Activated naive CD8-positive, alpha-beta T cell treated with anti-CD3 and anti-CD28 coated beads, Interleukin-2, amount 50 U/mL, for 16 hours (primary cell): ENCODE measurements at places on chromosomes 12 and 14.
A peak's percentile ranks its signal among the peaks of the same experiment; 100 is the strongest.

DNA sequence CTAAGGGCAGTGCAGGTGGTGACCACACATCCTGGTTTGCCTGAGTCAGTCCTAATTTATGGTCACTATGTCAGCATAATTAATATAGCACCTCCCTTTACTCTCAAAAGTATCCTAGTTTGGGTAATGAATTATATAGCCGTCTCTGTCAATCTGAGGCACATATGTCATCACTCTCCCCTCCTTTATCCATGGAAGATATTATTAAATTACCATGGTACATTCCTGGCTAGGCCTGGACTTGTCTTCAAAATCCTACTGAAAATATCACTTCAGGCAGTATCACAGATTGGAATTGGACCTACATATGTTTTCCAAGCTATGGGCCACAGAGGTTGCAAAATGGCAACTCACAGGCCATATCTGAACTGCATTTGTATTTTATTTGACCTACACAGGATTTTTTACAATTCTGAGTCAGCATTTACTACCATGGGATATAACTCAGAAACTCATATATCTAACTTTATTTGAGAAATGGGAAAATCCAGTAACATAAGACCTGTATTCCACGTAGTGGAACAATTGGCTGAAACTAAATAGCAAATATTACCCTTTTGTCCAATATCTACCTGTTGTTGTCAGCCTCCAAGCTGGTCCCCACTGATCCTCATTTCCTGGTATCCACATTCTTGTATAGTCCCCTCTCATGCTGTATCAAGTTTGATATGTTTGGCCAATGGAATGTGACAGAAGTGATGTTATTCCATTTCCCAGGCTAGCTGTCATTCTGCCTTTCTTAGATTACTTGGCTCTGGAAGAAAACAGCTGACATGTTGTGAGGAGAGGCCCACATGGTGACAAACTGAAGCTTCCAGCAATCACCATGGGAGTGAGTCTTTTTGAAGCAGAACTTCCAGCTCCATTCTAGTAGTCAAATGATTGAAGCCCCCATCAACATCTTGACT, 102.5 kb upstream of the MDM1 start:
- no peak for DNase-seq

DNA sequence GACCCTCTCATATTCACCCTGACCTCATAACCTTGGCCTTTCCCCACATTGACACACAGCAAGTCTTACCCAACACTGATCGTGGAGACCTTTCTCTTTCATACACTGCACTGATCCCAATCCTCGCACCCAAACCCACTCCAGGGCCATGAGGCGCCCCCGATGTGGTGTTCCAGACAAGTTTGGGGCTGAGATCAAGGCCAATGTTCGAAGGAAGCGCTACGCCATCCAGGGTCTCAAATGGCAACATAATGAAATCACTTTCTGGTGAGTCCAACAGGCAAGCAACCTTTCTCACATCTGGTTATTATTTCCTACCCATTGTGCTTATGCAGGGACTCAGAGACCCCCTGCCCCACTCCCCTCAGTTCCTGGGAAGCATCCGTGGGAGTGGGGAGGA, 5.4 kb downstream of the MMP14 start:
- no peak for DNase-seq

- no peak for DNase-seq
Observed at GRCh38 chr12:52714887-52715281, 11.6 kb upstream of the KRT77 start.

DNA sequence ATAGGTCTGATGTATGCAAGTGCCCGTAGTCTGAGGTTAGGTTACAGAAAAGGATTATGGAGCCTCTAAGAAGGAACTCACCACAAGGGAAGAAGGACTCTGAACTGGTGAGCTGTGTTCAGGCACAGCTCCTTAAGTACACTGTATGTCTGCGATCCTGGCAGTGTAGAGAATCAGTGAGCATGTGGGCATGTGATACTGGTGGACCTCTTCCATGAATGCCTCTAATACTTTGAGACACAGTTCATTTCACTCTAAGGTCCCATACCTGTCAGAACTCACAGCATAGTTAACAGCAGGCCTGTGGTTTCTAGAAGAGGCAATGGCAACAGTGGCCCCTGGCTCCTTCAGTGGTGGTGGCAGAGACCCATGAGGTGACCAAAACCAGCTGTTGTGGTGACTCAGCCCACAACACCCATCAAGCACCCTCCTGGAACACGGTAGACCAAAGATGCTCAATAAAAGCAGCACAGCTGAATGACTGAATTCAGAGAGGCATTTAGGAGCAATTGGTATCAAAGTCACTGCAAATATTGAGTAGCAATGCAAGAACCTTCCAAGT, 6.9 kb upstream of the OR6J1 start:
- DNase-seq = no peak

DNA sequence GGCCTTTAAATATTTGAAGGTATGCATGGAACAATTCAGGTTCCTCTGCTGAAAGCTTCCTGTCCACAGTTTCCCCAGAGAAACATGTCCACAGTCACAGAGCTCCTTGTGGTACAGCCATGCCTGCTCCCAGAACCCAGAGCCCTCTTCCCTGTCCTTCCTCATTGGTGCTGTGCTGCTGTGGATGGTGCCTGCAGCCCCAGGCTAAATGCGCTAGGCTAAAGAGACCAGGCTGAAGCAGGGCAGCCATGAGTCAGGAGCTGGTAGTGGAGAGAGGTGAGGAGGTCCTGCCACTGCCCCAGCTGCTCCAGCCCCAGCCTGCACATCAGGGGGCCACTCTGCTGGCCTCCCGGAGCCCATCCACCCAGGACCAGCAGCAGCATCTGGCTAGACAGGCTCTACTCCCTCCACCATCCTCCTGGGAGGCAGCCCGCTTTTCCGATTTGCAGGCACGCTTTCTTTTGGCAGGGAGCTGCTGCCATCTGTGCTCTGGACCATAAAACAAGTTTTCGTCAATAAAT, 65.4 kb upstream of the DDX11 start:
- DNase-seq = no peak

GRCh38 chr14:43647302-43647701, 859.8 kb downstream of the FSCB start:
- DNase-seq = no peak

DNA sequence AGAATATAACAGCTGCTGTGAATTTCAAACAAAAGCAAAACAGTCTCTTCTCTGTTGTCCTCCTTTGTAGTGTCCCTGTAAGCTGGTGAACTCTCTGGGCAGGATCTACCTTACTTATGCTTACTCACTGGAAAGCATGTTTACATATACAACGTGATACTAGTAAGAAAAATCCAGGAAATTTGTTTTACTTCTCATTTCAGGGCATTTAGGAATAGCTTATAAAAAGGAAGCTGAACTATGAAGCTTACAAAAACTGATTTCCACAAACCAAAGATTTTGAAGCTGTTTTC, 311.0 kb downstream of the NOVA1 start:
- no peak for DNase-seq

DNA sequence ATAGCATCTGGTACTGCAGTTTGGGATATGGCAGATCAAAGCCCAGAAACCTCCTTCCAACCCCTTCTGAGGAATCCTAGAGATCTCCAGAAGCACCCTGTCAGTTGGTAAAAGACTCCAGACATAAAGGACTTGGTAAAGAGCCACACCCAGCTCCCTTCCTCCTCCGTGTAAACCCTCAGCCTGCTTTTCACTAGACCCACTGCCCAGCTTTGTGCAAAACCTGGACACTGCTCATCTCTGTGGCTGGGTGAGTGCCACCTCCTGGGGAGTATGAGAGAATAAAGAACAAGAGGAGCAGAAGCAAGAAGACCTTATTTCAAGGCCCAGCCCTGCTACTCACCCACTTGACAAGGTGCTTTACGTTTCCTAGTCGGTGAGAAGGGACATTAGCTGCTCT, 33.0 kb downstream of the ANO2 start:
- DNase-seq = no peak

GRCh38 chr14:43938588-43939281, 568.3 kb downstream of the FSCB start:
- no peak for DNase-seq

GRCh38 chr12:124566997-124567672, at the start of gene NCOR2:
TSS of gene NCOR2 (minus strand) at chr12:124567612. CDS start at chr12:124495251, 72,361 bp downstream.
- DNase-seq = peak; percentile 30

DNA sequence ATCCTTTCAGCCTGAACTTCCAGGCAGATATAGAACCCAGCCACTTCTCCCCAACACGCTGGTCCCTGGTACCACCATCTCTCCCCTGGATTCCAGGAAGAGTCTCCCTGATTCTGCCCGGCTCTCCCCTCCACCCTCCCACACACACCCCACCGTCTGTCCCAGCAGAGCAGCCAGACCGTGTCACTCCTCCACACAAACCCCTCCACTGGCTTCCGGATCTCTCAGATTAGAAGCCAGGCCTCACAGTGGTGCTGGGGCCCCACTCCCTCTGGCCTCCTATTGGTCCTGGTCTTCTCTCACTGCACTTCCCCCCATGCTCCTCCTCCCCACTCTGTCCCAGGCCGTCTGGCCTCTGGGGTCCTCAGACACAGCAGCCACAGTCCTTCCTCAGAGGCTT, 52.4 kb upstream of the CDKN3 start:
- DNase-seq = no peak

DNA sequence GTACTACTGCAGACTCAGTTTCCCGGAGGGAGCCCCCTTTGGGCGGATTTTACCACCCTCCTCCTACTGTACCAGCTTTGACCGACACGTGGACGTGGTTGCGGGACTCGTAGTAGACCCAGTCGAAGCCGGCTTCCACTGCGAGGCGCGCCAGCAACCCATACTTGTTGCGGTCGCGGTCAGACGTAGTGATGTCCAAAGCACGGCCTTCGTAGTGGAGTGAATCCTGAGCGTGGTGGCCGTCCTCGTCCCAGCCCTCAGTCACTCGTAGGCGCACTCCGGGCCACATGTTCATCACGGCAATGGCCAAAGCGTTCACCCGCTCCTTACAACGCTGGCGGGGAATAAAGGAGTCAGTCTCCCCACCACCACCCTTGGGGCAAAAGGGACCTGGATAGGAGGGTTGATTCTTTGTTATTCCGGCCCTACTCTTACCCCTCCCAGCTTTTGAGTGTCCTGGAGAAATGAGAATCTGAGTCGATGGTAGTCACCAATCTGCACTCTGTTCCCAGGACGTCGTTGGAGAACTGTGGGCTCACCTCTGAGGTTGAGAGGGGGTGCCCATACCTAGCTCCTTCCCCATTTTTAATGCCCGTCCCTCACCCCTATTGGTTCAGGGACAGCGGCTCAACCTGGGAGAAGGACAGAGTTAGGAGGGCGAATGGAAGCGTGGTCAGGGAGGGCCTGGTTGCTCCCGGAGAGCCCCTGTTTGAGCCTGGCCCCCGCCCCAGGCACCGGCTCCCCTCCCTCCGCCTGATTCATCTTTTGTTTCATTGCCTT, 3.4 kb downstream of the DHH start:
- DNase-seq = no peak

- DNase-seq = no peak
Observed at GRCh38 chr14:36455241-36455627, 64.8 kb downstream of the NKX2-1 start.

DNA sequence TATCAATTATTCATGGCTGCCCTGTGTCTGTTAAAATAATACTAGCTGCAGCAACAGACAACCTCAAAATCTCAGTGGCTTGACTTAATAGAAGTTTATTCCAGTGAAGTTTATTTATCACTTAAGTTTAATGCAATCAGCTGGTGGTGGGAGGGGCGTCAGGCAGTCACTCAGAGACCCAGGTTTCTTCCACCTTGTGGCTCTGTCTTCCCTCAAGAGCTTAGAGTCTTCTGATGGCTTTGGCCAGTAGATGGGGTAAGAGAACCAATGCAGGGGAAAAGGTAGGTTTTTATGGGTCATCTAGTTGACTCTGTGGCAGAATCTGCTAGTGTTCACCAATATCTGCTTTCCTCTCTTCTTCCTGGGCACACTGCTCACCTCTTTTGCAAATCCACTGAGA, 668.9 kb downstream of the AACS start:
- no peak for DNase-seq

GRCh38 chr12:33529031-33529430, 89.4 kb upstream of the SYT10 start:
- DNase-seq = no peak

- DNase-seq = no peak
Observed at GRCh38 chr14:49598189-49598484, 603 bp upstream of the LRR1 start.

- DNase-seq = no peak
Observed at GRCh38 chr12:119788786-119789185, 88.3 kb downstream of the CIT start.

- DNase-seq = no peak
Observed at GRCh38 chr14:58460772-58461171, 33.3 kb downstream of the KIAA0586 start.

GRCh38 chr14:78029601-78030372, 140.4 kb upstream of the NRXN3 start:
- DNase-seq = no peak

DNA sequence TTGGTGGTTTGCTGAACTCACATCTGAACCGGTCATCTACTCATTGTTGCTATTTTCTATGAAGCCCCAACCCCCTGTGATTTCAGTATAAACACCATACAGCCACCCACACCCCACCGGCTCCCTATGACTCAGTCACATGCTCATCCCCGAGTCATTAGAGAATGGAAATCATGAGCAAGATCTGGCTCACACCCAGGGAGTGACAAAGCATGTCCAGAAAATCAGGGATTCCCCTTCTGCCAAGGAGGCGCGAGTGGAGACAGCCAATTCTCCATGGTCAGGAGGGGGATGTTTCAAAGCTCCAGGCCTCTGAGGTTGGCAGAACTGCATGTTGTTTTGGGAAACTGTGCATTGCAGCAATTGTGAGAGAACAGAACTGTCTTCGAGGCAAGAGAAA, 657.5 kb upstream of the TBX3 start:
- DNase-seq = no peak

DNA sequence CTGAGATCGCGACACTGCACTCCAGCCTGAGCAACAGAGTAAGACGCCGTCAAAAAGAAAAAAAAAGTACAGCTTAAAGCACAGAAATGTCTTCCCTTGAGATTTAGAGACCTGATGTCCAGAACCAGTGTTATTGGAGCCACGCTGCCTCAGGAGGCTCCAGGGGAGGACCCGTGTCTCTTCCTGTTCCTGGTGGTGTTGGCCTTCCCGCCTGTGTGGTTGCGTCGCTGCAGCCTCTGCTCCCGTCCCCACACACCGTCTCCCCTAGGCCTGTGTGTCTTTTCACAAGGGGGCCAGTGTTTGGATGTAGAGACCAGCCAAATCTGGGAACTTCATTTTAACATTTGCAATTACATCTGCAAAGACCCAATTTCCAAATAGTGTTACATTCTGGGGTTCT, 8.6 kb upstream of the FBRSL1 start:
- no peak for DNase-seq

- DNase-seq = no peak
Observed at GRCh38 chr12:78863482-78864402, 832 bp upstream of the SYT1 start.

GRCh38 chr14:68403191-68404145, 389.4 kb downstream of the ZFP36L1 start:
- DNase-seq = no peak

- no peak for DNase-seq
Observed at GRCh38 chr14:89131004-89131750, 285.9 kb downstream of the FOXN3 start.
